ENCODE measurements at places on chromosomes 5 and 9. TPM values are rescaled to one million over a fixed set of nuclear protein-coding genes. Genes with fewer than 3 reads are reported as not detected.

HABP4 gene
- total RNA-seq = 7.3 TPM

PCDHB2 gene
- not detected for total RNA-seq

PCDHA1 gene
- 0.41 TPM for total RNA-seq

WNK2 gene
- total RNA-seq = 23.5 TPM

SPAAR gene
- total RNA-seq = 11.7 TPM

STING1 gene
- total RNA-seq = 36.5 TPM

- no peak for DNase-seq
Measured at GRCh38 chr5:173435447-173435846, 107.2 kb upstream of the STC2 start.

- no peak for DNase-seq
Measured at GRCh38 chr9:71941998-71942567, 30.6 kb downstream of the C9orf85 start.

DNA sequence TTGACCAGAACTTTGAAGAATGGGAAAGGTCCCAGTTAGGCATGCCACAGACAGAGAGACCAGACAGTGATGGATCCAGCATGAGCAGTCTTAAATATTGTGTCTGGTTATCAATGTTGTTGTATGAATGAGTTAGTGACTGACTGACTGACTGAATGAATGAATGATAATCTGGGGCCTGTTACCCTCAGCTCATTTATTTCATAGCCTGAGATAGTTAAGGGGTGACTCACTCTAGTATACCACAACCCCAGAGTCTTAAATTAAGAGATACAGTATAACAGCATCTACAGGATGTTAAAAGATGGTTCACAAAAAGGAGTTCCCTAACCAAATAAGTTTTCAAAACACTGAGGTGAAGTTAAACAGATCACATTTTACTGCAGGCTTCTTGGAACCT lies 133.5 kb downstream of the SGCD start:
- DNase-seq = no peak

DNA sequence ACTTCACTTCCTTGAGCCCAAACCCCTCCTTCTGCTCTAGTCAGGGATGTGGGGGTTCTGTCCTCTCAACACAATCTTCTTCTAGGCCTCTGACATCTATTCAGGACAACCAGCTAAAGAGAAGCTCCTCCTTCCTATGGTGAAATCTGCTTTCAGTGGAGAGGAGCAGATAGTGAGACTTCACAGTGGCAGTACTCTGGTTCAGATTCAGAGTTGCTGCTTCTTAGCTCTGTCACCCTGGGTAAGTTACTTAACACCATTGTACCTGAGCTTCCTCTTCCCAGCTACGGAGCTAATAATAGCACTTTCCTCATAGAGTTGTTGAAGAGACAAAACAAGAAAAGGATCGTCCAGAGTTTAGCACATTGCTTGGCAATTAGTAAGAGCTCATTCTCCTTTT lies 77.3 kb upstream of the LARP1 start:
- DNase-seq = no peak

GRCh38 chr9:71179183-71179582 lies 57.8 kb upstream of the TRPM3 start:
- DNase-seq = no peak

DNA sequence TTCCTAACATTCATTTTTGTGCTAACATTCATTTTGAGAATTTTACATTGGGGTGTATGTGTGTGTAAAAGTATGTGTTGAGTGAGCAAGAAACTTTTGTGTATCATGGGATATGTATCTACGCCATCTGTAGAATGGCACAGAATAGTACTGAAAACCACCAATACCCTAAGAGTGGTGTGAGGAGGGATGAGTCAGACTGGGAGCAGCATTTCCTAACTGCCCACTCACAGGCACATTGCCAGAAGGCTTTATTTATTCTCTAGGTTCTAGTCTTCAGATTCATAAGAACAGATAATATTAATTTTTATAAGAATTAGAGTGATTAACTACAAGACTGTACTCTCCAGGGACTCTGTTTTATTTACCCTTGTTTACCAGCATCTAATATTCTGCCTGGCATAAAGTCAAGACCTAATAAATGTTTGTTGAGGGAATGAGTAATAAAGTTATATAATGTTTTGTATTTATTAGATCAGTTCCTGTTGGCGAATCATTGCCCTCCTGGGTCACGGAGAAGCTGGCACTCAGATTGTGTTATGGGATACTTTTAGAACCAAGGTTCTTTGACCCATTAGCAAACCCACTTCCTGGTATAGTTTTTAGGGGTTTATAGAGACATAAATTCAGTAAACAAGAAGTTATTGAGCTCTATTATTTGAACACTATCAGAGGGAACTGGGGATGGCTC lies 159.1 kb upstream of the PPP2R2B start:
- DNase-seq = no peak

- DNase-seq = no peak
Measured at GRCh38 chr5:37771203-37771611, 68.6 kb downstream of the GDNF start.

GRCh38 chr5:154078272-154078671 lies 39.5 kb downstream of the MFAP3 start:
- DNase-seq = no peak

All from uterus (tissue), 4 donors.